ENCODE measurements at places on chromosomes 4 and X.

DNA sequence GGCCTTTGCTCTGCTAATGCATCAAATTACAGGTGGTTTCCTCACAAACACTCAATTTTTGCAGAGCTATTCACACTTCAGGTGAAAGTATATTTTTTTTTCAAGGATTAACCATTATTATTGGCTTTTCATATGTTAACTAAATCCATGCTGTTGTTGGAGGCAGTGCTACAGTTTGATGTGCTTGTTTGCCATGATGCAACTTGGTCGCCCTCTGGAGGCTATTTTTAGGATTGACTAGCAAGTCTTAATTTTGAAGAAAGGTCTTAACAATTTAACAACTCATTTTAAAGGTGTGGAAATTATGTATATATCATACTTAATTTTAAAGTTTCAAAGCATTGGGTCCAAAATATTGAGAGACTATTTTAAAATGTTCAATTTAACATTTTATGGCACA lies 168.8 kb upstream of the FAM47A start:
- 0 out of 3 replicates have a peak, but pooled peaks have one; percentile 22 for ATAC-seq

GRCh38 chr4:9924750-9925149 lies 96.5 kb downstream of the SLC2A9 start:
- no peak for ATAC-seq

GRCh38 chrX:97401586-97402136 lies 518.0 kb downstream of the RPA4 start:
- no peak for ATAC-seq

GRCh38 chr4:709348-709747 lies 3.7 kb downstream of the PCGF3 start:
- ATAC-seq: no peak

- ATAC-seq: peak; percentile 91
Measured at GRCh38 chrX:101206471-101206870, 13.1 kb upstream of the DRP2 start.

DNA sequence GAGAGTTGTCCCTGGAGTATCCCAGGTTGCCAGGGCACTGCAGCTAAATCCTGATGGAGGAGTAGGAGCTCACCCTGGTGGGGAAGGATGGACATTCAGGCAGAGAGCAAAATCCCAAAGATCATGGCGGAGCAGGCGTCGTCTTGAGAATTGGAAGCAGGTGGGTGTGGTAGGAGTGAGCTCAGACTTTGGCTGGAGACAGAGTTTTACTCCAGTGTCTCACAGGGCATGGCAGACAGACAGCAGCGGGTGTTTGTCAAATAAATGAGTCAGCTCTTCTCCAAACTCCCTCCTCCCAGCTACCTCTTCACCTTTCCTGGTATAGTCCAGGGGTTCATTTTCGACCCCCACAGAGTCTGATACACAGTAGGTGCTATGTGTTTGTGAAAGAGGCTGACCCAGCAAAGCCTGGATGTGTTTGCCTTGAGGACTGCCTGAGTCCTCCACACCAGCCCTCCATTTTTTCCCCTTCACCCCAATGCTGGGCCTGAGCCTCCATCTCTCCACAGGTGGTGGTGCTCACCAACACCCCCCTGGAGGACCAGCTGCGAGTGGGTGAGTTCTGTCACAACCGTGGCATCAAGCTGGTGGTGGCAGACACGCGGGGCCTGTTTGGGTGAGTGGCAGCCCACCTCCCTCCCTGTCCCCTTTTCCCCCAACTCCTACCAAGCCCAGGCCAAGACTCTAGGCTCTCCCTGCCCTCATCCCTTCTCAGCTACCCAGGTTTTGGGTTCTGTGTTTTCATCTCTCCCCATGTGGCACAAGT lies 6.9 kb downstream of the UBA1 start:
- ATAC-seq: peak; percentile 37

- peak; percentile 80 for ATAC-seq
Measured at GRCh38 chr4:4677556-4678522, 136.0 kb upstream of the STX18 start.

GRCh38 chr4:75058486-75058885 lies 125.6 kb downstream of the PARM1 start:
- ATAC-seq: no peak

DNA sequence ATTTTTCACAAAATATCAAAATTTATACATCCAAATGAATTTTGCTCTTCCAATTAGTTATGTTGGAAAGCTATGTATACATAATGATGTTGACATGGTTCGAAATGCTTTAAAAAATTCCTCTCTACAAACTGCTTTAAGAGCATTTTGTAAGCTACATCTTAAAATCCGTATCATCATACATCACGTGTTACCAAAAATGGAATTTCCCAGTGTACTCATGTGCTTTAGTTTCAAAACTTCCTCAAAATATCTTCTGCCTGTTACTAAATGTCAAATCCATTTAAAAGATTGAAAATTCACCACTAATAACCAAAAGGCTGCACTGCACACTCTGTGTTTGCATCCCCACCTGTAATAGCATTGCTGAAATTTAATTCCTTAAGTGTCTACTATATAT lies 87.9 kb downstream of the WDFY3 start:
- ATAC-seq: no peak

GRCh38 chrX:155086202-155086840 lies 15.0 kb downstream of the BRCC3 start:
- peak; percentile 81 for ATAC-seq

- ATAC-seq: no peak
Measured at GRCh38 chrX:20402956-20403355, 136.2 kb upstream of the RPS6KA3 start.

DNA sequence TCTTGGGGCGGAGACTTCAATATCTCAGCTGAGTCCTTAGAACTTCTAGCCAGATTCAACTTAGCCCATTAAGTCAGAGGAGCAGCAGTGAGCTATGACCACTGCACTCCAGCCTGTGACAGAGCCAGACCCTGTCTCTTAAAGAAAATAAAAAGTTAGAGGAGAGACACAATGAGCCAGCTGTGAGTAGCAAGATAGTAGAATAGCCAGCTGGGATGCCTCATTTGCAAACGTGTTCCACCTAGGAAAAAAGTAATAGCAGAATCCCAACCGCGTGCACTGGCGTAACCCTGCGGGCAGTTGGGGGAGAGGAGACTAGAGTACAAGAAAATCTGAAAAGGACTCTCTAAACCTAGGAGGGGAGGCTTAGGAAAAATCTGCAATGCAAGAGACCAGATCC lies 133.2 kb upstream of the ANXA3 start:
- ATAC-seq: no peak

DNA sequence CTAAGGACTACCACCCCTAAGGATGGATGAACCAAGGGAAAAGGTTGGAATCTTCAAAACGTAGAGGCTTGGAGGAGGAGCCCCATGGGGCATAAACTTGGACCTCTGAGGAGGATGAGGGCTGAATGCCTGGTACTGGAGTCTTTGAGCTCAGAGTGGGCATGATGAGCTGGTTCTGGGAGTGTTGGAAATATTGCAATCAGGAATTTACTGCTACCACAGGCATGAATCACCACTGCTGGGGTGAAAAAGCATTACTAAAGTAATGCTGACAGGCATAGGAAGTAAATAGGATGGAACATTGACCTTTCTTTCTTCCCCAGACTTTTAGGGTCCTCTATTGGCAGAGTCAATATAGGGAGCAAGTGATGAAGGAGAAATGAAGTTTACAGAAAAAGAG lies 105.8 kb upstream of the RPS6KA3 start:
- peak; percentile 60 for ATAC-seq

GRCh38 chr4:159946983-159947615 lies 844.2 kb downstream of the RAPGEF2 start:
- no peak for ATAC-seq

- ATAC-seq: no peak
Measured at GRCh38 chr4:36273276-36273675, 8.1 kb upstream of the DTHD1 start.

DNA sequence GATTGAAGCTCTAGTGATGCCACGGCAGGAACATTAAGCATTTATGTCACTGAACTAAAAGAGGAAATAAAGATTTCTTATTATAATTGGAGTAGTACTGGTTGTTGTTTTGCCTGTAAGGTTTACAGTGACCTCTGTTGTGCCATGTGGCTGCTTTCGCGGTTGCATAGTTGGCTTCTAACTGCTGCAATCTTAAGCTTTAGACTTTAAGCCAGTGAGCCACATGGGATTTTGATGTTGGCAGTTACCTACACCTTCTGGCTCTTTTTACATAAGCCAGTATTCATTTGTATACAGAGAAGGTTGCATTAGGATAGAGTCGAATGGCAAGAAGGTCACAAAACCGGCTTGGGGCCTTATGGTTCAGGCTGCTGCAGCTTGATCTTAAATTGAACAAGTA lies 1311.6 kb downstream of the RAPGEF2 start:
- no peak for ATAC-seq

DNA sequence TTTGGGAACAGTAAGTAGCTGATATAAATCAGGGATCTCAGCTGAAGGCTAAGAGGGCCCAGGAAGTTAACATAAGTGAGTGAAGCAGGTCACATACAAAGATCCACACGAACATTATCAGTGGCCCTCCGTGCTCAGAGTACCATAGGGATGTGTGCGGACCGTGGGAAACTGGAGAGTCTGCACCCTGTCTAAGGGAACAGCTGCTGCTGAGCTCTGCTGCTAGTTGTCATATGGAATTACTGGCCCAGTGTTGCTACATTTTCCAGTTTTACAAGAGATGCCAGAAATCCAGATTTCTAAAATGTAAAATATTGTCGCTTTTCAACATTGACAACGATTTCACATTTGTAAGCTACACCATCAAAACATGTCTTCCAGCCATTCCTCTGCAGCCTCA lies 90.5 kb downstream of the RTL5 start:
- peak; percentile 55 for ATAC-seq

DNA sequence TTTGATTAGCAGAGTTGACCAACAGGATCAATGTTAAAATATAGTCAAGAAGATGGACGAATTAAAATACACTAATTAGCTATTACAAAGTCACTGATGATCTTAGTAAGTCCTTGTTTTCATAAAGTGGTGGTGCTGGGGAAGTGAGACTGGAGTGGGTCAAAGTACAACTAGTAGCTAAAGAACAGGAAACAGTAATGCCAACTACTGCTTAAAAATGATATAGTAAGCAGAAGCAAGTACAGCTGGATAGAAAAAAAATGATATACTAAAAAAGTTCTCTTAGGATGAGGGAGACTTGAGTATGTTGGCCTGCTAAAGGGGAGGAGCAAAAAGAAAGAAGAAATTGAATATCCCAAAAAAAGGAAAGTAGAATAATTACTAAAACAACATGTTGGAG lies 580.8 kb upstream of the FTHL17 start:
- ATAC-seq: no peak
